ENCODE measurements at places on chromosomes 5 and 9. TPM values are rescaled to one million over a fixed set of nuclear protein-coding genes. Genes with fewer than 3 reads are reported as not detected.

The NEUROG1 gene
- total RNA-seq: 1.1 TPM

DNA sequence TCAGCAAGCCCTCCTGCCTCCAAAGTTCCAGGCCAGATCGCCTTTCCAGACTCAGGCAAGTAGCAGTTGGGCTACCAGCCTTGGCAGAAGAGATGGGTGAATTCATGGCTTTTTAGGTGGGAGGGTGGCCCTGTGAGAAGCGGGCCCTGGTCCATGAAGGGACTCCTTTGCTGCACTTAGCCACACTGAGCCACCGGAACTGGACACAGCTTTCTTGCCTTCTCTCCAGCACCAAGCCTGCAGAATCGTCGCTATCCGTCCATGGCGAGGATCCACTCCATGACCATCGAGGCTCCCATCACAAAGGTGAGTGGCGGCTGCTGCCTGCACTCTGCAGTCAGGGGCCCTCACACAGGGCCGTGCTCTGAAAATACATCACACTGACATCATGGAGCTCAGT is 85.0 kb downstream of the WDR41 start:
- no peak for DNase-seq

DNA sequence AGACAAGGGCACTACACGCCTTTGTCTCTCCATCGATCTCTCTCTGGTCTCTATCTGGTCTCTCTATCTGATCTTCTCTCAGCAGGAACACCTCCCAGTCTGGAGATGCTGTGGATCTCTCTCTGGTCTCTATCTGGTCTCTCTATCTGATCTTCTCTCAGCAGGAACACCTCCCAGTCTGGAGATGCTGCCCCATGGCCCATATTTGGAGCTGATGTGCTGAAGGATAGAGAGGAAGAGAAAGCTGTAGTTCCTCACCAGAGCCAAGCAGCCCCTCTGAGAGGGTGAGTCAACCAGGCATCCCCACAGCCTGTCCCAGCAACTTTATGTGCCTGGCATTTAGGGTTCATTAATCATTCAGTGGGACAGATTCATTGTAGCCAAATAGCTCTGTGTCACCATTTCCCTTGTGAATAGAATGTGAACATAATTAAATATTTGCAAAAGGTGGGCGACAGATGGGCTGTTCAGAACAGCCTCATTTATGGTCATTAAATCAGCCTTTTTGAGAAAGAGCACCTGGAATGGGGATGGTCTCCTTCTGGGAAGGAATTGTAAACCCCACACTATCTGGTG is 189.3 kb upstream of the MAST4 start:
- DNase-seq: no peak

DNA sequence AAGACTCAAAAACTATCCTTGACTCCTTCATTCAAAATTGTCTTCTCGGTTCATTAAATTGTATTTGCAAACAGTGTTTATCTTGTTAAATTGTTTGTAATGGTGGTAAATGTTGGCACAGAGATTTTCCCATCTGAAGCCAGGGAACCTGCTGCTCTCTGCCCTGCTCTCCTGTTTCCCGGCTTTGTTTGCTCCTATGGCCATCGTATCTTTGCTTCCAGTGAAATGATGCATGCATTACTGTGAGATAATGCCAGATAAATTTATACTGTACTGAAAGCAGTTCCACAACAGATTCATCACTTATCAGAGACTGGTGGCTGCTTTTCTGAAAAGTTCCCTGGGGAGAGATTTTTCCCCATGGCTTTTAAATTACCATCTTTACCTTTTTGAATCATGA is 81.4 kb downstream of the CD180 start:
- no peak for DNase-seq

DNA sequence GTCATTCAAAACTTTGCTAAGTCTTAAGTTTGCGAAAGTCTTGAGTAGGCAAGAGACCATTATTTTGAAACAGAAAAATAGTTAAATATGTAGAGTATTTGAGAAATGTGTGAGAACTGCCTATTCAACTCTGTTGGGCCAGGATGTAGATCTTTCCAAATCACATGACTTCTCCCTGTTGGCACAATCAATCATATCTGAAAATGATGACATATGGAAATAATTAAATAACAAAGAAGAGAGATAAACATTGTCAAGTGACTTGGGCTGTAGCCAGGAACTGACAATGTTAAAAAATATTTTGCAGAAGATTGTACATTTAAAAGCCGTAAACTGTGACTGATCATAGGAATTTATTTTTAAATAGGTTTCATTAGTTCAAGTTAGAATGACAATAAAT is 104.6 kb upstream of the IL6ST start:
- DNase-seq: no peak

DNA sequence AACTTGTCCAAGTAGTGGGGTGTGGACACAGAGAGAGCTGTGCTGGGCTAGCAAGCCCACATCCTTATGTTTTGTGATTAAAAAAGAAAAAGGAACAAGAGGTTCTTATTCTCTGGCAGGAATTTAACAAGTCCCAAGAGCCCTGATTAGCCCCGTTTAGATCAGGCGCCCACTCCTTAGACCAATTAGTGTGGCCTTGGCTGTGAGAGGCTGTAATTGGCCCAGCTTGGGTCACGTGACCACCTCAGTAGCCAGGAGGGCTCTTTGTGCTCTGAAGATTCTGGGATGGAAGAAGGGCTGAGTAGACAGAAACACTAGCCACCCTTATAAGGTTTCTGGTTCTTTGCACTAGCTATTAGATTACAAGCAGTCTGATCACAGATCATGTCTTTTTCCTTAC is 31.1 kb downstream of the GCNT4 start:
- no peak for DNase-seq

GRCh38 chr9:36336131-36336907 is 63.8 kb downstream of the RNF38 start:
- DNase-seq: no peak

DNA sequence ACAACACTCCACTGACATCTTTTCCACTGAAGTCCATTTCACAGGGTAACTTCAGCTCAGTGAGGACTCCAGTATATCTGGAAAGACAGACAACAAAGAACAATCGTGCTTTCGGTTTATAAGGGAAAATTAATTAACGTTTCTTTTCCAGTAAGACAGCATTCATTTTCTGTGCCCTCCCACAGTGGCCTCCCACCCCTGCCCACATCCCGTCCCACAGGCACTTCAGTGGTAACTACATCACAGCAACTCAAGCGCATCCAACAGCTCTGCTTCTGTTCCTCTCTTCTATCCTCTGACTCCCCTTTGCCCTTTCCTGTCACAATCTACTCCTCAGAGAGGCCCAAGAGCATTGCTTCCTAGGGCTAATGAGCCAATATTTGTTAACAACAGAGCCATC is 40.3 kb downstream of the GLDC start:
- no peak for DNase-seq

DNA sequence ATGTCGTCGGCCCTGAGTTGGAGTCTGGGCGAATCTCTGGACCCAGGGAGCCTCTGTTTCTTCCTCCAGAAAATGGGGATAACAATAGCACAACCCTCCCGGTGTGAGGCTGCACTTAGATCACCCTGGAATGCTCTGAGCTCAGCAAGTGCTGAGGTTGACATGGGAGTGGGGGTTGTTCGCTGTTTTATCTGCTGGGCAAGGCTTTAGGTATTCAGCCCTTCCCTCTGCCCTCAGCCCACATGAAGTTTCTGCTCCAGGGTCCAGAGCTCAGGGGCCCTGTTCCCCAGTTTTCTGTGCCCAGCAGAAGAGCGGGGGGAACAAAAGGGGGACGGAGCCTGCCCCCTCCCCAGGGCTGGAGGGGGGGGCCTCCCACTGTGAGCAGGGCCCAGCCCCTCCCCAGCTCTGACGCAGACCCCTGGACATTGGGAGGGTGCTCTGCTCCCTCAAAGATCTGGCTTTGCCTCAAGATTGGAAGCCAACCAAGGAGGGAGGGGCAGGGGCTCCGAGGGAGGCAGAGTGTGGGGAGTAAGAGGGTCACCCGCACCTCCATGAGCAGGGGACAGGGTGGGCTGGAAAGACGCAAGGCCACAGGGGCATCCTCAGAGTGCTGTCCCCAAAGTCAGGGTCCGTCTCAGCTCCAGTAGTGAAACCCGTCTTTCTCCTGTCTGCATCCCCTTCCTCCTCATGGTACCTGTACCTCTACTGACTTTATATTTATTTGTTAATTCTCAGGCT is 215.6 kb downstream of the C9orf50 start:
- DNase-seq: no peak
